ENCODE measurements at places on chromosomes 6 and 20.

- DNase-seq = no peak
These were observed 713.6 kb downstream of the RNF144B start for GRCh38 chr6:19100752-19101151.

DNA sequence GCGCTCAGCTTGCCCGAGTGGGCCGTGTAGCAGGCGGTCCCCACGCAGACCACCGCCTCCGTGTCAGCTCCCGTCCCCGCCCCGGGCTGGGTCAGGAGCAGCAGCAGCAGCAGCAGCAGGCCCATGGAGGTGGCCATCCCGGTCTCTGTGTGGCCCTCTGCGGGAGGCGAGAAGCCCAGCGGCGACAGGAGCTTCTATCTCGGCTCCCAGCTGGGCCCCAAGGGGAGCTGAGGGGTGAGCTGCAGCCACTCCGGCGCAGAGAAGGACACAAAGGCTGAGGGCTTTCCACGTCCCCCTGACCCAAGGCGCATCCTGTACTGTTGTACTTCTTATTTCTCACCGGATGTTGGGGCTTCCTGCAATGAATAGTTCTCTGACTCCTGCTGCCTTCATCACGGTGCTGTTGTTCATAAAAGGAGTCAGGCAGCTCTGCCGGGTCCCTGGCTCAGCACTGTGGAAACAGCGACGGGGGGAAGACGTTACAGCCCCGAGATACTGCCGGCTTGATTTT lies at the start of gene CD93:
TSS of gene CD93 (minus strand) at position 269 of the 511 bp plus-strand sequence. CDS start at position 137, 132 bp downstream.
- DNase-seq = no peak

GRCh38 chr6:37485291-37485702 lies 14.4 kb downstream of the CCDC167 start:
- no peak for DNase-seq

- DNase-seq = no peak
These were observed 1.0 kb downstream of the CALHM6 start for GRCh38 chr6:116461932-116462885.

DNA sequence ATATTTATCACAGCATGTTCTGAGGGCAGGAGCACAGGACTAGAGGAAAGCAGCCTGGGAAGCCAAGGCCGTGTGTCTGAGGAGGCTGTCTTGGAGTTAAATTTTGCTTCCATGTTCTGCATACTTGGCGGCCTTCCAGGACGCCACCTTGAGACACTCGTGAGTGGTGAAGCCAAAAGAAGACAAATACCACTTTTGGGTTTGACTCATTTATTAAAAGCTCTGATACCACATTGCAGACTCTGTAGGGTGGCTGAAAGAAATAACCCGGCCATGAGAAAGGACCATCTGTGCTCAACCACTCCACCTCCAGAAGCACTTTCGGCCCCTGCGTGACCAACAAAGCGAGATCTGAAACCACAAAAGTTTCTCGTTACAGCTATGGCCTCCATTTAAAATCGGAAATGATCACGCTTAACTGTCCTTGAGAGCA lies 120.0 kb downstream of the TMEM242 start:
- no peak for DNase-seq

DNA sequence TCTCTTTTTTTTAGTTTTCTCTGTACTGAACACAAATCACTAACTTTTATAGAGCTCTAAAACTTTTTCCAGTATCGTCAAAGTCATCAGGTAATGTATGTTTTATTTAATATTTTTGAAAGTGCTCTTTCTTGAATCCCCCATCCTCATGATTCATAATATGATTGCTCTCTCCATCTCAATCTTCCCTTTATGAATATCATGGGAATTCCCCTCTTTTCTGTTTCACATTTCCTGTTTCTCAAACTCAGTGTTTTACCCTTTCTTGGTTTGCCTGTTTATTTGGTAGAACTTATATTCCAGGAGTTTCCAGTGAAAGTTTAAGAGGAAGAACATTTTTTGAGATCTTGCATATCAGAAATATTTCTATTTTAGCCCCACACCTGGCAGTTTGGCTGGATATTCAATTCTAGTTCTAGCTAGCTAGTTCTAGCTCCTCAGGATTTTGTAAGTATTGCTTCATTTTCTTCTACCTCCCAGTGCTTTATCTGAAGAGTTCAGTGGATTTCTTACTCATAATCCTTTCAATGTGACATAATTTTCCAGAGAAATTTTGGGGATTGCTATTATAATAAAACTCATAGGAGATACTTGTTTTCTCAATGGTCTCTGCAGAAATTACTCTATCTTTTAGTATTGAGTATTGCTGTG lies 6.1 kb upstream of the C6orf58 start:
- no peak for DNase-seq

DNA sequence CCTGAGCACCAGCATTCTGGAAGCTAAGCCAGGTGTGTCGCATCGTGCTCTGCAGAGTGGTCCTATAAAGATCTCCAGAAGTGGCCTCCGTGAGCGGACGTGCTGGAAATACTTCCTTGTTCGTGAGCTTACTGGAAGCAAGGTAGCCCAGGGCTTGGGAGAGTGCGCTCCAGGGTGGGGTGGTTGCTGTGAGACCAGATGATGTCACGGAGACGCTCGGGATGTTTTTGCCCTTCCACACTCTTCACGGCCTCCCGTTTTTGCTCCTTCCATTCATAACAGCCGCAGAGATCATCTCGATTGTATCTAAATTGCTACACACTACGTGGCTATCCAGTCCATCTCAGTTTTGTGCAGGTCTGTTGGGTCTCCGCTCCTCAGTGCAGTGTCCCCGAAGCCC lies 373.4 kb downstream of the THBS2 start:
- DNase-seq = no peak

- no peak for DNase-seq
These were observed 271.5 kb upstream of the CDYL start for GRCh38 chr6:4504700-4505099.

- DNase-seq = no peak
These were observed 61.0 kb downstream of the MTFR2 start for GRCh38 chr6:136189104-136189503.

- DNase-seq = no peak
These were observed 17.2 kb downstream of the CARMIL1 start for GRCh38 chr6:25296217-25296905.

DNA sequence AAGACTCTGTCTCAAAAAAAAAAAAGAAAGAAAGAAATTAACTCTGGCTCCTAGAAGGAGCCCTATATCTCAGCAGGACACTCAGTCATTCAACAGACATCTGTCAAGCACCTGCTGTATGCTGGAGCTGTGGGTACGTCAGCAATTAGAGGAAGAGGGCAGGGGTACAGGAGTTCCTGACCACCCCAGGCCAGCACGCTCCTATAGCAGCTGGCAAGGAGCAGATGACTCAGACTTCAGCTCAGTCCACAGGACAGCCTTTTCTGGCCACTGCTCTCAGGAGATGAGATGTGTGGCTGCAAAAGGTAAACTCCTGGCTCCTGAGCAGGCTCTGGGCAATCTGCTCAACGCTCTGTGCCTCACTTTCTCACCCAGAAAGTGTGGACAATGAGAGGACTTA lies 1.7 kb upstream of the RTEL1 start:
- DNase-seq = no peak

DNA sequence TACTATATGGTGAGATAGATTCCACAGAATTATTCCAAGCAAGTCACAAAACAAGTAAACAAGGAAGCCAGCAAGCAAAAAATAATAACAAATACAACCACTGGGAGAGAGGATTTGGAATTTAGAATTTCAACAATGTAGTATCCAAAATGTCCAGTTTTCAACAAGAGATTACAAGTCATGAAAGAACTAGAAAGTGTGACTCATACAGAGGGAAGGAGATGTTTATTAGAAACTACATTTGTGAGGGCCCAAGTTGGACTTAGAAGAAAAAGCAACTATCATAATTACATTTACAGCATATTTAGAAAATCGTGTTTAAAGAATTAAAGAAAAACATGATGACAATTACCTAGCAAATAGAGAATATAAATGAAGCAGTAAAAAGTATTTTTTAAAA lies 494.6 kb upstream of the ID4 start:
- no peak for DNase-seq

DNA sequence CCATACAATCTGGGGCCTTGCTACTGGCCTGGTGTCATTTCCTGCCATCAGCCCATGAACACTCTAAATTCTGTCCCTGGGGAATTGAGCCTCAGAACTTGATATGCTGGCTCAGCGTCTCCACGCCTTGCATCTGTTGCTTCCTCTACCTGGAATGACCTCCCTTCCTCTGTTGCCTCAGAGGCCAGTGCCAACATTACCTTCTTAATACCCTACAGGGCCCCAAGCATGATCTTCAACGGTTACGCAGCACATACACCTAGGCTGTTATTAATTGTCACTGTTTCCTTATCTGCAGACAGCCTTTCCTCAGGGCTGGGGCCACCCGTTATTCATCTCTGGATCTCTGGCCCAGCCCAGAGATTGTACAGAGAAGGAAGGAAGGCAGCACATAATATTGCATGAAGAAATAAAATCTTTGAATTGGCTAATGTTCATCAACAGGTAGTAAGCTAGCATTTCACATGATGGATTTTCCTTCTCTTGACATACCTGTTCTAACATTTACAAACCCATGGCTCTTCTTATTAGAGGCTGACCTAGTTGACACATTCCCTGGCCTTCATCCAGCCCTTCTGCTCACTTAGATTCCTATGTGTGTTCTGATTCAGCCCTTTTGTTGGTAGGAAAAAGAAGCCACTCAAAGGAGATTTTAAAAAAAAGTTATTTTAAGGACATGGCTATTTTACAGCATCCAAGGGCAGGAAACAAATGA lies 8.4 kb upstream of the RNF182 start:
- DNase-seq = no peak

GRCh38 chr6:168376120-168376519 lies 56.5 kb upstream of the DACT2 start:
- no peak for DNase-seq

DNA sequence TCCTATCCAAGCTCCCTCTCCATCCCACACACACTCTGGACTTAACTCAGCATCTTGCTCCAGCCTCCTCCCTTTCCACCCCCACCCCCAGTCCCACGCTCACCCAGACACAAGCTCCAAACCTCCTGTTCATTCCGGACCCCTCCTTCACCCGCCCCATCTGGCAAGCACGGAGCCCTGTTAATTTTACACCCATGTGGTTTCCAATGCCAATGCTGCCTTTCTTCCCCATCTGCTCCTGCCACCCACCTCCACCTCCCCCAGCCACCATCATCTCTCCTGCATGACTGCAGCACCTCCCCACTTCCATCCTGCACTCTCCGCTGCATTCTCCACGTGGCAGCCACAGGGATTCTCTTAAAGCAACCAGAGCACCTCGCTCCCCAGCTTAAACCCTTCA lies 9.9 kb upstream of the CDK5RAP1 start:
- no peak for DNase-seq

- no peak for DNase-seq
These were observed 77.2 kb downstream of the SSR1 start for GRCh38 chr6:7235712-7236305.

DNA sequence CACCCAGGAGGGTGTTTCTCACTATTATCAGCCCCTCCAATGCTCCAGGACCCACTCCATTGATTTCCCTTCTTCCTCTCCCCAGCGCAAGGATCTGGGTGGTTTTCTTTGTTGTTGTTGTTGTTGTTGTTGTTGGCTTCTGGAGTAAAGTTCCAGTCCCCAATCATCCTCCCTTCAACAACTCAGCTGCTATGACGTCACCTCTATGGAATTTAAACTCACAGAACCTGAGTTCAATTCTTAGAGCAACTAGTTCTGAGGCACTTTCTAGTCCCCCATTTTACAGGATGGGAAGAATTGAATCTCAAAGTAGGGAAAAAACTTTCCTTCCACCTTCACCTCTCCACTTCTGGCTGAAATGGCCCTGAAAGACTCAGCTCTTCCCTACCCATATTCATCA lies 9.7 kb upstream of the WFDC8 start:
- DNase-seq = no peak

GRCh38 chr6:104126315-104127005 lies 733.3 kb downstream of the HACE1 start:
- no peak for DNase-seq

Measured in activated CD8-positive, alpha-beta memory T cell treated with anti-CD3 and anti-CD28 coated beads for 1 hour (primary cell).